Activated CD4-positive, alpha-beta T cell treated with anti-CD3 and anti-CD28 coated beads for 1 hour (primary cell): ENCODE measurements at places on chromosomes 16 and 17.

DNA sequence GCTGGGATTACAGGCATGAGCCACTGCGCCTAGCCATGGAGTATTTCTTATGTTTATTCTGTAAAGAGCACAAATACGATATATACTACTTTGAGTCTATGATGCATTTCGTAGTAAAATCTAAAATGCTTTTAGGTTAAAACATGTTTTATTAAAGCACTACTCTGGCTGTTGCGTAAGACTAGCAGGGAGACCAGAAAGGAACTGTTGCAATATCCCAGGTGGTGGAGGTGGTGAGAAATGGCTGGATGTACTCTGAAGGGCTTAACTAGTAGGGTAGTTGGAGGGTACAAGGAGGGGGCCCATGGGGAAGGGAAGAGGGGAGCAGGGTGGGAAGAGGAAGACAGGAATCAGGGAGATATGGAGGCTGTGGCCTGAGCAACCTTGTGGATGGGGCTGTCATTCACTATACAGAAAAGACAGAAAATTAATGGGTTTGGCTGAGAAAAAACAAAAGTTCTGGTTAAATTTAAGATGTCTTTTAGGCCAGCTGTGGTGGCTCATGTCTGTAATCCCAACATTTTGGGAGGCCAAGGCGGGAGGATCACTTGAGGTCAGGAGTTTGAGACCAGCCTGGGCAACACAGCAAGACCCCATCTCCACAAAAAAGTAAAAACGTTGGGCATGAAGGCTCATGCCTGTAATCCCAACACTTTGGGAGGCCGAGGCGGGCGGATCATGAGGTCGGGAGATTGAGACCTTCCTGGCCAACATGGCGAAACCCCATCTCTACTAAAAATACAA lies 35.8 kb downstream of the ST3GAL2 start:
- no peak for DNase-seq

DNA sequence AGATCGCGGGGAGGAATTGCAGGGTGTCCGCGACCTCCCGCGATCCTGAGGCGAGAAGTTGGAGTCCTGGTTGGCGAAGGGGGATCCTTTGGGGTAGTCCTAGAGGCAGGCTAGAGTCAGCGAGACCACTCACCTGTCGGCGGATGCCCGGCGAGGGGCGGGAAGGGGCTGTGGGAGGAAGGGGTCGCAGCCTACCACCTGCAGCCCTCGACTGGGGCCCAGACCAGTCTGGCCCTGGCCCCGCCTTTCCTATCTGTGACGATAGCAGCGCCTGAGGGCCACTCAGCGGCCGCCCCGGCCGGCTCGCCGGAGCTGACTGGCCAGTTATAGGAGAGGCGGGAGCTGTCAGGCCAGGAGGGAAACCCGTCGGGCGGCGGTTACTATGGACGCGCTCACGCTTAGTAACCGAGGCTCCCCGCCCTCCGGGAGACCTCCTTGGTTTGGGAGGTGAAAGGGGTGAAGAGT lies at the start of gene TEKT3:
Gene TEKT3 (minus strand): TSS at position 213 of the 465 bp plus-strand sequence. CDS start 10,012 bp downstream, outside the sequence.
- DNase-seq: no peak

GRCh38 chr17:752620-753219 lies 656 bp upstream of the GEMIN4 start:
- DNase-seq: peak; percentile 10

DNA sequence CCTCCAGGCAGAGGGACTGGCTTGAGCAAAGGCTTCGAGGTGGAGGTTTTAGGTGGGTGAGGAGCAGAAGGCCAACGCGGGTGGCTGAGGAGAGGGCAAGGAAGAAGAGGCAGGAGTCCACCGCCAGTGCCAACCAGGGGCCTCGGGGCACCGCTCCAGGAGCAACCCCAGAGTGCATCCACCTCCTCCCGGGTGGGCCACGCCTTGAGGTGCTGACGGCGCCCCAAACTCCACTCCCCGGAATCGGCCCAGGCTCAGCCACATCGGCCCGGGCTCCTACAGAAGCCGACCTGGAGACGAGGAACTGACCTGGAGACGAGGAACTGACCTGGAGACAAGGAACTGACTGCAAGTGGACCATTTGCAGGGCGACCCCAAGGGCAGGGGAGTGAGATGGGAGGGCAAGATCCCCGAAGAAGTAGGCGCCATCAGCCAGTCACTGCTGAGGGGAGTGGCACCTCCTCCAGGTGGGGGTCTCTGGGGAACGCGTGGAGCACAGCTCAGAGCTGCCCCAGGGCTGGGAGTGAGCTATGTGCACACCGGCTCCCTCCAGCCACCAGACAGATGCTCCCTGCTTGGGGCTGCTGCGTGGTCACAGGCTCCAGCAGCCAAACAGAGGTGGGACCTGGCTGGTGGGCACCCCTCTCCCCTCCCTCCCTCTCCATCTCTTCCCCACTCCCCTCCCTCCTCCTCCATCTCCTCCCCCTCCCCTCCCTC lies 29.2 kb upstream of the CBFA2T3 start:
- DNase-seq: no peak

- no peak for DNase-seq
Observed at GRCh38 chr17:60627124-60627523, 27.1 kb downstream of the PPM1D start.

- no peak for DNase-seq
Observed at GRCh38 chr17:31412511-31412910, 21.0 kb downstream of the RAB11FIP4 start.

GRCh38 chr16:140175-140857 lies 1.8 kb upstream of the NPRL3 start:
- DNase-seq: no peak

GRCh38 chr16:73015612-73016487 lies 32.1 kb downstream of the ZFHX3 start:
- DNase-seq: no peak

DNA sequence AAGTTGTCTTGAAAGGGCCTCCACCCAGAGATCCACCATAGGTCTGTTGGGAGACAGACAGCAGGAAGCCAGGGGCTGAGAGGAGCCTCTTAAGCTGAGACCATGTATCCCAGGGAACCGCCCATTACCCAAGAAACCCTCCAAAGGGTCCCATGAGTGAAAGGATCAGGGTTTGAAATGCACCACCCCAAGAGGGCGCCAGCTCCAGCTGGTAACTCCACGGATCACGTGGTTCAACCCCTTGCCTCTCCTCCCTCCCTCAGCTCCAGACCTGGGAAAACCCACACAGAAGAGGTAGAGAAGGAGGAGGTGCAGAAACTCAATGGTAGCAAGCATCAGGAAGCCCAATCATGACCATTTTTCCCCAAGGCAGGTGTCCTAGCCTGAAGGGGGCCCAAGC lies 148.7 kb downstream of the AIPL1 start:
- DNase-seq: no peak

DNA sequence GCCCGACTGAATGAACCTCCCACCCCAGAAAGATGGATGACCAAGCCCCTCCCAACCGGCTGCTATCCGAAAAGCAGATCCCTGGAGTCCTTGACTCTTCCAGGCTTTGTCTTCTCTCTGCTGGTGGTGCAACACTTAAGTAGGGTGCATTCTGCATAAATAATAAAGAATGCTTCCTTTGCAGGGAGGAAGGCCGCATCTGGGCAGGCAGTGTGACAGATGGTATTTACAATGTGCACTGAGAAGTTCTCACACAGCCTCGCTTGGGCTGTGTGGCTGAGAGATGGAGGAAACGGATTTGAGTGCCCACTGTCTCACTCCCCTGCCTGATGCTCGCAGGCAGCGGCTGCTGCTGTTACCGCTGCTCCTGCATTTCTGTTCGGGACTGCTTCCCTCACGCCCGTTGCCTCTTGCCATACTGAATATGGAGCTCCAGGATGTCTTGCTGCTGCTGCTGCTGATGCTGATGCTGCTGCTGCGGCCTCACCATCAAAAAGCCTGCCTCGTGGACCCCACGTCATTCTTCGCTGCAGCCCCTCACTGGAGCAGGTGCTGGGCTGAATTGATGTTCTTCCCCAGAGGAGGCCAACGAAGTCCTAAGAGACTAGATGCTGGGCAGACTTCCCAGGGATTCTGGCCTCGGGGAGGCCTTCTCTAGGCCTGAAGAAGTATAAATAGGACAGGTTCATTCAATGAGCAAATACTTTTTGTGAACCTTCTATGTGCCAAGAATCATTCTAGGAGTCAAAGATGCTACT lies 7.1 kb upstream of the RHBDL3 start:
- DNase-seq: no peak

- DNase-seq: no peak
Observed at GRCh38 chr17:58409432-58409831, 7.9 kb downstream of the RNF43 start.

GRCh38 chr17:72554508-72554907 lies 433.7 kb downstream of the SOX9 start:
- DNase-seq: no peak

DNA sequence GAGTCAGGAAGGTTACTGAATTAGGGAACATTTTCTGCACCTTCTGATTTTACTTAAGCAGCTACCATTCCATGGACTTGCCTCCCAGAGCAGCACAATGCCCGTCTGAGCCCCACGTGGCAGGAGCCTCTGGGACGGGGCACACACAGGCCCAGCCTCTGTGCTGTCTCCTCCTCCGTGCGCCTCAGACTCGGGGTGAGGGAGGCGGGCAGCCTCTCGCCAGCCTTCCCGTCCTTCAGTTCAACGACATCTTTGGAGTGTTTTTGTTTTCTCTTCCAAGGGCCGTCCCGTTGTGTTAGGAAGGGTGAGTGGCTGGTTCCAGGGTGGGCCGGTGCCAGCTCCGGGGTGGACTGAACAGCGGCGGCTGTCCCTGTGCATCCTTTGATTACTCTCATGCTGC lies 31.8 kb downstream of the NDEL1 start:
- no peak for DNase-seq

GRCh38 chr17:48456589-48456988 lies 26.6 kb upstream of the SKAP1 start:
- DNase-seq: no peak

- DNase-seq: peak; percentile 23
Observed at GRCh38 chr16:69563605-69564580, 1.9 kb upstream of the NFAT5 start.

DNA sequence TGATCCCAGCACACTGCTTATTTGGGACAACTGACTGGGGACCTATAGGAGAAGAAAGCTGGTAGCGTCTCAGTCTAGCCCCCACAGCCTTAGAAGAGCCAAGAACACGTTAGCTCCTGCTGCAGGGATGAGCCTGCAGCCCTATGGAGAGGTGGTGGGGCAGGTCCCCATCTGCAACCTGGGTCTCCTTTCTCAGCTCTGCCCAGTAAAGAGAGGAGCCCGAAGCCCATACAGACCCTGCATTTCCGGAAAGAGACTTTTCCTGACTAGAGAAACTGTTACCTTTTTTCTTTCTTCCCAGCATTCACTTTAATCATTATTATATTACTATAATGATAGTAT lies 788 bp downstream of the METTL22 start:
- no peak for DNase-seq

DNA sequence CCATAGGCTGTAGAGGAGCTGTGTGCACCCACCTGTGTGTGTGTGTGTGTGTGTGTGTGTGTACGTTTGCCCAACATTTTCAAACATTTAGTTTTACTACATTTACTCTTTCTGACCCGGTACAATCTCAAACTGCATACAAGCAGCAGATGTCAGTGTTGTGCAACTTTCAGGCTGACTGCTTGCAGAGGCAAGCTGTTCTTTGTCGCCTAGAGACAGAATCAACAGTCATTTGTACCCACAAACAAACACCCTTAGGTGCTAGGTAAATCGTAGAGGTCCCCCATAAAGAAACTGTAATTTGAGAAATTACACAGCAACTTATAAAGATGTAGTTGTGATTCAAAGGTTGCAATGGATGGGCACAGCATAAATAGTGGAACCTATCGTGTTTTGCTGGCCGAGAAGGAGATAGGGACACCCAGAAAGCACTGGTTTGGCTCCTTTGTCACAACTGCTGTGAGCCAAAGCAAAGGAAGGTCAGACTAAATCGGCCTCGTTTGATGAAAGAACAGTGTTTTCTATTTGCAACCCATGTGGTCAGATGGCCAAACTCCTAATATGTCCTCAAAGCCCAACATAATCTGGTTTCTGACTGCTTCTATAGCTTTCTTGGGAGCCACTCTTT lies 478.4 kb downstream of the TOX3 start:
- no peak for DNase-seq

- peak; percentile 38 for DNase-seq
Observed at GRCh38 chr17:82105882-82106687, 8.0 kb upstream of the FASN start.

DNA sequence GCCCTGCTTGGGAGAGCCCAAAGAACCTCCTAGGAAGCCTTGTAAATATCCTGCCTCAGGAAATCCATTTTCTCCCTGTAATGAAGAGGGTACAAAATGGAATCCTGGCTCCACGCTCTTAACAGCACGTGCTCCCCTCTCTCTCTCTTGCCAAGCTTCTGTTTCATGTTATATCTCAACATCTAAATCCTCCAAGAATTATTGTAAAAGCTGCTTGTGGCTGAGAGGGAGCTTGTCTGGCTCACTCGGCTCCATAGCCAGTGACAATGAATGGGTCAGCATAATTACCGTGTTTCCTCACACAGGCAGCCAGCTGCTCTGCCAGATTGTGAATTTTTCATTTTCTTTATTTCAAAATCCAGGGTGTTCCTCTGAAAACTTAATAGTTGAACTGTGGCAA lies 317.8 kb downstream of the RBFOX1 start:
- no peak for DNase-seq

DNA sequence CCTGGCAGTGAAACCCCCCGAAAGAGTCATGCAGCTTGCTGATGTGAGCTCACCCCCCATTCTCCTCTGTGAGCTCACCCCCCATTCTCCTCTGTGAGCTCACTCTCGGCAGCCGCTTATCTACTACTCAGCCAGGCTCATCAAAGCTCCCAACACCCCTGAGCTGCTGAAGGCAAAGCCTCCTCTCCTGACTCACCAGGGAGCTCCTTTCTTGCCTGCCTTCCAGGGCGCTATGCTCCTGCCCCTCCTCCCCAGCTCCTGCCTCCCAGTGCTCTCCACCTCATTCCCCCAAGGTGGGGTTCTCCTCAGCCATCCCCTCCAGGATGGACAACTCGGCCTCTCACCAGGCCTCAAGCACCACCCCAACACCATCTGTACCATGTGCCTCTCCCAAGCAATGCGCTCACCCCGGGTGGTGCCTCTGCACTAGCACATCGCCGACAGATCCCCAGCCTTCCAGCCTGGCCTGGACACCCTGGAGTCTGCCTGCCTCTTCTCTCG lies 27.7 kb upstream of the FAAP100 start:
- DNase-seq: no peak

- DNase-seq: no peak
Observed at GRCh38 chr16:12132290-12132689, 155.8 kb downstream of the SNX29 start.

- no peak for DNase-seq
Observed at GRCh38 chr17:32771396-32771795, 105.5 kb downstream of the MYO1D start.

DNA sequence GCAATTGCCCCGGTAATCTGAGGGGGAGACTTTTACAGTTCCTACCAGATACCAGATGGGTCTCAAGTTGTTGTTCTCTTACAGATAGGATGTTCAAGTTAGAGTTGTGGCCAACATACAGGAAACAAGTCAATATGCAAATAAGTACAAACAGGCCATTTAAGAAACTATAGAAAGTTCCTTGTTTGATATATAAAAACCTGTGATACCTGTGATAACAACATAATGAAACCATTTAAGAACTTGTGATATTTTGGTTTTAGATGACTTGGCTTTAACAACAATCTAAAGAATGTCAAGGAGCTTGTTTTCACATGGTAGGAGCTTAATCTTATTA lies 16.8 kb downstream of the CDR2 start:
- DNase-seq: no peak

GRCh38 chr16:89458551-89458950 lies 31.8 kb downstream of the ANKRD11 start:
- no peak for DNase-seq
